ENCODE measurements at places on chromosomes 7 and 10. TPM values are rescaled to one million over a fixed set of nuclear protein-coding genes. Genes with fewer than 3 reads are reported as not detected.

GRCh38 chr7:36165059-36165458 lies 12.0 kb downstream of the EEPD1 start:
- DNase-seq, result no peak

GRCh38 chr7:18175801-18176450 lies 148.3 kb upstream of the PRPS1L1 start:
- no peak for DNase-seq

DNA sequence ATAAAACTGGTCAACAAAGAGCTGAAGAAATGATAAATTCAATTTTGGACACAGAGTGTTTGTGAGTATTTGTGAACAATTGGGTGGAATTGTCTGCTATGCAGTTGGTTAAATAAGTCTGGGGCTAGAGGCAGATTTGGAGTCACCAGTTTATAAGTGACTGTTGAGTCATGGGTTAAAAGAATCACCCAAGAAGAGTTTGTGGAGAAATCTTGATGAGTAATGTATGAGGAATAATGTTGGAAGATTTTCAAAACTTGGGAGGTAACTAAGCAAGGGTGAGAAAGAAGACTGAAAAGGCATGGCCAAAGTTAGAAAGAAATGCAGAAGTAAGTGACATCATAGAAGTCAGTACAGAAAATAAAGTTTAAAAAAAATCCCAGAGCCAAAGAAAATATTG lies 750.7 kb downstream of the MAGI2 start:
- DNase-seq, result no peak

DNA sequence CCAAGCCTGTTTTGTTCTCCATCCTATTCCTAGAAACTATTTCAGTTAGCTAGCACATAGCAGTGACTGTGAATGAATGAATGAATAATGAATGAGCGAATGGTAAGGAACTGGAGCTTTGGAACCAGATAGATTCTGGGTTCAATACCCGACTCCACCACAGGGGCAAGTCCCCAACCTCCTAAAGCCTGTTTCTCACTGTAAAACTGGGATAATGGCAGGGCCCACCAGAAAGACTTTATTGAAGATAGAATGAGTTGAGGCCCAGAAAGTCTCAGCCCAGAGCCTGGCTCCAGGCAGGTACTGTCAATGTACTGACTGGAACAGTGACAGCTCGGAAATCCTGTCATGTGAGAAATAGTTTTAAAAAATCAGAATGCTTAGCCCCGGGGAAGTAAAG lies 1.1 kb upstream of the CDH23 start:
- no peak for DNase-seq

GRCh38 chr10:109166935-109167334 lies 756.4 kb downstream of the XPNPEP1 start:
- DNase-seq, result no peak

GRCh38 chr7:134780166-134780828 lies 863 bp downstream of the CALD1 start:
- DNase-seq, result no peak

Gene CYP2C18
- total RNA-seq, result not detected

Gene PIP
- not detected for total RNA-seq
